ENCODE measurements at places on chromosomes 6 and 20.

DNA sequence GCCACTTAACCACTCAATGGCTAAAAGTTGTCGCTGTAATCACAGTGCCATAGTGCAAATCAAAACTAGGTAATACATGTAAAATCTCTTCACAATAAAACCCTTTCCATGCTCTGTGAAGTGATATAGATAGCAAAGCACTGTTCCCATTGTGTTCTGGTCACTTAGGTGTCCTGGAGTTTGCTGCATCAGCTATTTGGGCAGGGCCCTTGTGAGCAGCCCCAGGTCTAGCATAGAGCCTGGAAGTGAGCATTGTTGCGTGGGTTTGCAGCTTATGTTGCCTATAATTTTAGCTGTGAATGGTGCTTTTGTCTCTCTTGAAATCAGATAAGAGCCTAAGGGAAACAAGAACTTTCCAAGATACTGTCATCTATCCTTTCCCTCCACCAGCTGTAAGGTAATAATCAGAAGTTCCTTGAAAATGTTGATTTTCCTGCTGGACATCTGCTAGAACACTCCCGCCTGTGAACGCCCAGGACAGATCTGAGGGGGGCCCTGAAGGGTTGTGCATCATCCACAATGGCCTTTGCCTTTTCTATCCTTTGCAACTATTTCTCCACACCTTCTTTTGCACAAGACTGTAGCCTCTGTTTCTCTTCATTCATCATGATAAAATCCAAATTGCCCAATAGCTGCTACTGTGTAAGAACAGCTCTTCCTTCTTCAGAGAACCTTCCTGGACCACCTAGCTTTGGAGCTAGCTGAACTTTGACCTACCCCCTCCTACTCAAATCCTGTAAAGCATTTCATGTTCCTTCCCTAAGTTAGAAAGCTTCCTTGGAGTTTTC, 57.0 kb downstream of the TNFAIP3 start:
- DNase-seq = no peak

- DNase-seq = no peak
Measured at GRCh38 chr6:48990739-48991138, 472.3 kb downstream of the MMUT start.

DNA sequence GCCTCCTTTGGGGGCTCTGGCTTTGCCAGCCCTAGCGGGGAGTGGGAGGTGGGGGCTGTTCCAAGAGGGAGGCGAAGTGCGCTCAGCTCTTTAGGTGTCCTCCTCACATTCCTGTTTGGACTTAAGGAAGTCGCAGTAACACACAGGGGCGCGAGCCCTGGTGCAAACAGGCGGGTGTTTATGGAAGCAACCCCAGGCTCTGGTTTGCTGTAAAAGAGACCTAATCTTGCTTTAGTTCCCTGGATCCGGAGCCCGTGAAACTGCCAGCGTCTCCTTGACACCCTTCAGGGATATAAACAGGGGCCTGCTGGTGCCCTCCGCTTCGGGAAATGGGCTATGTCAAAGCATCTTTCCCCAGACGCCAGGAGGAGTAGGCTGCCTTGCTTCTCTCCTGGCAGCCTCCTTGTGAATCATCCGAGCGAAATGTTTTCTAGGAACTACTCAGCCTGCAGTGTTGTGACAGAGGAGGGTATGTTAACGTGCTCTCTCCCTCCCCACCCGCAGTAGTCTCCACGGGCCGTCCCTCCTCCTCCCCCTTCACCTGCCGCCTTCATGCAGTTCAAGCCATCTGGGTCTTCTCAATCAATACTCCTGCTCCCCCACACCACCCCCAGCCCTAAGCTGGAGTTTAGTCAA, 168.0 kb upstream of the LRFN2 start:
- no peak for DNase-seq

GRCh38 chr6:132504757-132505156, 8.2 kb downstream of the STX7 start:
- DNase-seq = no peak

DNA sequence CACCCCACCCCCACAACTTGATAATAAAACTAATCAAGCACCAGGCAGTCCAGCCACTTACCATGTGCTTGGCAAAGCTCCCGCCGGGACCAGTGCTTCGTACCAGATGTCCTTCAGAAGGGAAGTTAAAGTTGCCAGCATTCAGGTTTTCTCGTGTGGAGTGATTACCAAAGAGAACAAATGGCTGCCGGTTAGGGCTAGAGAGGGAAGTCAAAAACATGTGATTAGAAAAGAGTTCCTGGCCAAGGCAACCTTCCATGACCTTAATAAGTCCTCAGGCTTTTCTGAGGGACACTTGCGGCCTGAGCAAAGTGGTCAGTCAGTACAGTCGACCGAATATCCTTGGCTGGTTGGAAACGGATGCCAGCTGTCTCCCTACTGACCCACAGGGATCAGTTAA, 67.0 kb downstream of the DNAAF9 start:
- no peak for DNase-seq

DNA sequence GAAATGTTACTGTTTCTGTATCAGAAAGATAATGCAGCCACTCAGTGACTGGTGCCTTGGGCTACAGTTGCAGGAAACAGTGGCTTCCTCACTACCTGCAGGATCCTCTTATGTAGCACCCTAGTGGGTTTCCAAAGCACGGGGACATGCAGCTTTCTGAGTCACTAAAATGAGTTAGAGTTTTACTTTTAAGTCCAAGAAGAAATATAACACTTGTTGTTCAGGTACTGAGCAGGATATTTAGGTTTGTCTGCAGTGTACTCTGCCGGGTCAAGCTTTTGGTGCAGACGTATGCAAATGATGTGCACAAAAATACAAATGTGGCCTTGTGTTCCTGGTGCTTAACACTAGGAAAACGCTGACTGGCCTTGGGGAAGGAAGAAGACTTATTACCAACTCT, 22.0 kb downstream of the ACSS1 start:
- DNase-seq = no peak

- no peak for DNase-seq
Measured at GRCh38 chr6:128598571-128598970, 78.2 kb upstream of the PTPRK start.

All from GM04503 (cell line).